ENCODE measurements at places on chromosomes 6 and 20.

DNA sequence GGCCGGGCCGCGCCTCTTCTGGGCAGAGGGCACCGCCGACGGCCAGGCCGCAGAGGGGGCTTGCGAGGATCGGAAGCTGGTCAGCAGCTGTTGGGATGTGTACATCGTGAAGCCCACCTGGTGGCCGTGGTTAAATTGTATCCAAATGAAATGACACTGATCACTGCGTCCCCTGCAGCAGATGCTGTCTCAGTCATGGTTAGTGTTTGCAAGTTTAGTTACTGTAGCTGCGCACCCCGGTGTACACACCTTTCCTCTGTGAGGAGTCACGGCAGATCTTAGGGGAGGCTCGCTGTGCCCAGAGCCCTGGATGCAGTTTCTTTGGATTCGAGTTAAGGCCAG, 653 bp downstream of the NAA20 start:
- no peak for DNase-seq

- no peak for DNase-seq
These were observed 24.5 kb downstream of the PSMG4 start for GRCh38 chr6:3283241-3283640.

GRCh38 chr6:9623228-9623832, 791.5 kb downstream of the TFAP2A start:
- DNase-seq, result no peak

GRCh38 chr6:109309917-109310316, 72.3 kb downstream of the CD164 start:
- no peak for DNase-seq

- no peak for DNase-seq
These were observed 133.9 kb downstream of the ZDHHC14 start for GRCh38 chr6:157514659-157515496.

DNA sequence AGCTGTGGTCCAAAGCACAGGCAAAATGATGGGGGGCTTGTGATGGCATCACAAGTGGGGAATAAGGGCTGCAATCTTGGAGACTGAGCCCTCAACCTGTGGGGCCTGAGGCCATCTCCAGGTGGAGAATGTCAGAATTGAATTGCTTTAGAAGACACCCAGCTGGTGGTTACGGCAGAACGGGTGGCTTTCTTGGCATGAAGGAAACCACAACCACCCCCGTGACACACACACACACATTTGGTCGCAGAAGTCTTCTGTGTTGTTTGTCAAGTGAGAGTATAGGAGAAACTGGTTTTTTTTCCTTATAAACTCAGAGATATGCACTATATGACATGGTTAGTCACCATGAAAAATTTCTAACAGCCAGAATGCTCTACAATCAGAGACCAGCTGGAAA, 139.5 kb upstream of the CDH4 start:
- no peak for DNase-seq

- no peak for DNase-seq
These were observed 23.3 kb upstream of the CDKN1A start for GRCh38 chr6:36655085-36655724.

GRCh38 chr20:62961310-62961783, 8.8 kb downstream of the SLC17A9 start:
- DNase-seq, result no peak
